Activated effector memory CD4-positive, alpha-beta T cell treated with anti-CD3 and anti-CD28 coated beads, Interleukin-2, amount 50 U/mL, for 16 hours (primary cell): ENCODE measurements at places on chromosomes 2 and 18.

DNA sequence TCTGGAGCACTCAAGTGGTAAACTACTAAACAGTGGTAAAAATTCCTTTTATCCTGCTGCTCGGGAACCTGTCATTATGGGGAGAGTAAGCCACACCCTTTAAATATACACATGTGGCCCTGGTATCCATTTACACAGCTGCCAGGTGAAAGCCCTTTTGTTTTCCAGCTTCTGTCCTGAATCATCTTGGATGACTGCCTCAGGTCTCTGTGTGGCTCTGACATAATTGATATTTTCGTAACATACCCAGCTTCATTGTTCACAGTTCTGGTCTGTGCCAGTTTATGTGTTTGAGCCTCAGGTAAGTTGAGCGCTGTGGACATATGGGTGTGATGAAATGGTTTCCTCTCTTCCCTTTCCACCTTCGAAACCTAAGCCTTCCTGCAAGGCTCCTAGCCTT is 15.7 kb upstream of the TTC39C start:
- no peak for DNase-seq

DNA sequence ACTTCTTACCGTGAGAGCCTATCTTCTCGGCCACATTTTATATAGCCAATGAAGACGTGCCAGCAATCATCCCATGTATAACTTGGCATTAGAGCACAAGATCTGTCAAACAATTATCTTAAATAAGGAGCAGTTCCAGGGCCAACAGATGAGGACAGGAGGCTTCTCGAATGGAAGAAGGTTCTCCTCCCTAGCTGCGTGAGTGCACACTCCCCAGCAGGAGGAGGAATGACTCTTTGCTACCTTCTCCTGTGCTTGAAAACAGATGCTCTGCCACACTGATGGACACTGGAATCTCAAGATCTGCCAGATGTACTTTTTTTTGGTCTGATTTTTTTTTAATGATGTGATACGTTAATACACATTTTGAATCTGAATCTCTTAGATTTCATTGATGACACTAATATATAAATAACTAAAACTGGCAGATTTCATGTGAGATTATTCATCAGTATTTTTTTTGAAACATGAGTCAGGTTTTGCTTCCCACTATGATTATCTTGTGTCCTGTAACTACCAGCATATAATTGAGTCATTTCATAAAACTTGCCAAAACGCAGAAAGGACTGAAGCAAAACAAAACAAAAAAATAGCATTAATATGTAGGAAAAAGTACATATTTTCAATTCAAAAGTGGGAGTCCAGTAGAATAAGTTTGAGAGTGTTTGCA is 626 bp upstream of the VIT start:
- no peak for DNase-seq

DNA sequence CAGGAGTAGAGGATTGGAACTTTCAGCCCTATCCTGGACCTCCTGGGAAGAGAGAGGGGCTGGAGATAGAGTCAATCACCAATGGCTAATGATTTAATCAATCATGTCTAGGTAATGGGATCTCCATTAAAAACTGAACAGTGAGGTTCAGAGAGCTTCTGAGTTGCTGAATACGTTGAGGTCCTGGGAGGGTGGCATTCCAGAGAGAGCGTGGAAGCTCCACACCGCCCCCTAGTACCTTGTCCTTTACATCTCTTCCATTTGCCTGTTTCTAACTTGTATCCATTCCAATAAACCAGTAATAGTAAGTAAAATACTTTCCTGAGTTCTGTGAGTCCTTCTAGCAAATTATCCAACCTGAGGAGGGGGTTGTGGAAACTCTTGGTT is 101.7 kb downstream of the B3GNT2 start:
- DNase-seq, result no peak

DNA sequence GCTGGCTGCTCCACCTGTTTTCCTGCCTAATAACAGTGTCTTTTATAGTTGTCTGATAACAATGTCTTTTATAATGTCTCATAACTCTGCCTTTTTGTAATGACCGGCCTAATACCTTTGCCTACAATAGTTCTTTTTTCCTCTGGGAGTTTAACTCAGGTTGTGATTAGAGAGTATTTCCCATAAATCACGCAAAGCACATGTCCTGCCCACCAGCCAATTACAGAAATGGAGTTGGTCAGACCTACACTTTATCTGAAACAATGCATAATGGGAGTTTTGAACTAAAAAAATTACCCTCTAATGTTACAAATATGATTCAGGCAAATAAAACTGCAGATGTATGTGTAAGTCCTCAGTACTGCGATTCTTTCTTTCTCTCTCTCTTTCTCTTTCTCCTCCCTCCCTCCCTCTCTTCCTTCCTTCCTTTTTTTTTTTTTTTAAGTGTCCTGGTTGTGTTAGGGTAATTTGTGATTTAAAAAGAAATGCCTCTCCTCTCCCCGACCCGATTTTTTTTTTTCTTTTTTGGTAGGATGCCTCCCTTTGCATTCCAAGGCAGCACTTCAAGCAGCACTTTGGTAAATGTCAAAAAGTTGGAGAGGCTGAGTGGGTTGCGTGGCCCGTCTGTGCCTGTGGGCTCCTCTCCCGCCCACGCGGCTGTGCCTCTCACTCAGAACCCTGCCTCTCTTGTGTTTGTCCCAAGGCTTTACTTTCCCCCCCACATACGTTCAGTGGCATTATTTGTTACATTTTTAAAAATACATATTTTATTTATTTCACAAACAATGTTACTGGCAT is 147.3 kb downstream of the AGAP1 start:
- no peak for DNase-seq

GRCh38 chr2:190481339-190481738 is 53.2 kb downstream of the NEMP2 start:
- no peak for DNase-seq

GRCh38 chr2:147789287-147789686 is 55.5 kb upstream of the ACVR2A start:
- DNase-seq, result no peak

GRCh38 chr2:10372203-10372861 is 69.6 kb downstream of the HPCAL1 start:
- no peak for DNase-seq

- no peak for DNase-seq
These were observed 7.7 kb downstream of the CIAO1 start for GRCh38 chr2:96273763-96274162.

DNA sequence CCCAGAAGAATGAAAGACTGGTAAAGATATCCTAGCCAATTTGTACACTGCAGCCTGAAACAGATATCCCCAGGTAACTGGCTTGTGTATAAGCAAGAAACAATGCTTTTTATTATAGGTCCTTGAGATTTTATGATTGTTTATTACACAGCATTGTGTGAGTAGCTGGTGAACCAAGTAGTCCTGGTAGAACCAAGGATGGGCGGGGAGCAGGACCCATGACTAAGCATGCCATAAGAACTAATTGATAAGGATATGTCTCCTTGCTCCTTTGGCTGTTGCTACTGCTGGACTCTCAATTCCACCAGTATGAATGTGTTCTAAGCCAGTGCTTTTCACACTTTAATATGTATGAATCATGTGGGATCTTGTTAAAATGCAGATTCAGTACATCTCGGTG is 12.3 kb upstream of the ALMS1 start:
- no peak for DNase-seq

DNA sequence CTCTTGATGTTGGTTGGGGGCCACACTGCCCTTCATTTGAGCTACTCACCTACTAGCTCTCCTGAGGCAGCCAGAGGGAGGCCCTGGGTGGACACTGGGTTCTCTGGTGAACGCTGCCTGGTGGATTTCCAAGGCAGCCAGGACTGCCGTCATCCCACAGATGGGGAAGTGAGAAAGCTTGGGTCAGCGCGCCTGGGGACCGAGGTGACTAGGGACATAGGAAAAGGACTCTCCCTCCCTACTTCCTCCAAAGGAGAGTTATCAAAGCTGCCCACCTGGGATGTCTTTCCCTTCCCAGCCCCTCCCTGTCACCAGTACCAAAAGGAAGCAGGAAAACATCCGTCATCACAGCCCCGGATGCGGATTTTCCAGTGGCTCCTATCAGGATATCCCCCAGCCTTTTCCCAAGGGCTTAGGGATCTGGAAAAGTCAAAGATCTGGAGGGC is 3.8 kb upstream of the SEMA4C start:
- DNase-seq, result no peak

DNA sequence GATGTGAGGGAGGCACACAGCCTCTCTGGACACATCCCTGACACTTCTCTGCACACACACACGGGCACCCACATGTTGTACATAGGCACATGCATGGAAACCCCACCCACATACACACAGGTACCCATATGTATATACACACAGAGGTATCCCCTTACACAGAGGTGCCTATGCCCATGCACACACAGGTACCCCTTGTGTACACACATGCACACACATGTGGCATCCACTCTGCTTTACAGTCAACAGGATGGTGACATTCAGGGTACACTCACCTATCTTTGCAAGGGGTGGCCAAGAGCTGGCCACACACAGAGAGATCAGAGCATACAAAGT is 59.5 kb downstream of the FAM168B start:
- DNase-seq, result no peak

GRCh38 chr18:47528343-47528742 is 276.9 kb upstream of the SKOR2 start:
- DNase-seq, result no peak

- DNase-seq, result no peak
These were observed 133.0 kb downstream of the CELF4 start for GRCh38 chr18:37432436-37433195.

GRCh38 chr2:227296671-227297405 is 28.2 kb upstream of the MFF start:
- DNase-seq, result no peak

- no peak for DNase-seq
These were observed 35.2 kb downstream of the RDH14 start for GRCh38 chr2:18525236-18525635.

GRCh38 chr2:46544581-46544980 is 65.2 kb downstream of the TMEM247 start:
- DNase-seq, result no peak

DNA sequence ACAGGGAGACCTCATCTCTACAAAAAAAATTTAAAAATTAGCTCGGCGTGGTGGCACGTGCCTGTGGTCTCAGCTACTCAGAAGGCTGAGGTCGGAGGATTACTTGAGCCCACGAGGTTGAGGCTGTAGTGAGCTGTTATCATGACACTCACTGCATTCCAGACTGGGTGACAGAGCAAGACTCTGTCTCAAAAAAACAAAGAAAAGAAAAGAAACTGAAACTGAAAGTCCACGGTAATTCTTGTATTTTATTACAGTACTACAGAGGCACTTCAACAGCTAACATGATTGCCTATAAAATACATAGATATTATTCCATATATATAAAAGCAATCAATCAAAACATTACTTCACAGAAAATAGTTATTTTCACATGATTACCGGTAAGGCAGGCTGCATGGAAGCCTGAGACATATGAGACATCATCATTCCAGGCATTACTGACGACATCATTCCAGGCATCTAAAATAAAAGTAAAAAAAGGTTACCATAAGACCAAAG is 23.1 kb downstream of the PRPF40A start:
- peak; percentile 79 for DNase-seq

DNA sequence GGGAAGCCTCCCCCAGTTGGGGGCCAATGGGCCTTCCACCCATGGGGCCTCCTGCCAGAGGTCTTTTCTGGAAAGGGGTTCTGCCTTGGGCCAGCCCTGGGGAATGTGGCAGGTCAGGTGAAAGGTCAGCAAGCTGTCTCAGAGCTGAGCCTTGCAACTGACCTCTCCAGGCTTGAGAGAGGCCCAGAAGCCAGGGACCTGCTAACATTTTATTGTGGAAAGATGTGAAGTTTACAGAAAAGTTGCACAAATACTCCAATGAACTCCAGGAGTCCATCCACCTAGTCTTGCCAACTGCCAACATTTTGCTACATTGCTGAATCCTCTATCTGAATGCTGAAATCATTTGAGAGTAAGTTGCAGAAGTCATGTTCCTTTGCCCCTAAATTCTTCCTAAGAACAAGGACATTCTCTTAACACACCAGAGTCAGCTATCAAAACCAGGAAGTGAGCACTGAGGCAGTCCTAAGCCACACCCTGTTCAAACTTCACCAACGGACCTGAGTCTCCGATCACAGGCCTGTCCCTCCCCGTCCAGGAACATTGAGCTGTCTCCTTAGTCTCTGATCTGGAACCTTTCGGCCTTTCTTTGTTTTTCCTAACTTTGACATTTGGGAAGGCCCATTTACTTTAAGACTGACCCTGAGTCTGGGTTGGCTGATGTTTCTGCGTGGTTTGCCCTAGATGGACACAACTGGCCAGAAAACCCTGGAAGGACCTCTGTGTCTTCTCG is 4.0 kb downstream of the SNORC start:
- no peak for DNase-seq

DNA sequence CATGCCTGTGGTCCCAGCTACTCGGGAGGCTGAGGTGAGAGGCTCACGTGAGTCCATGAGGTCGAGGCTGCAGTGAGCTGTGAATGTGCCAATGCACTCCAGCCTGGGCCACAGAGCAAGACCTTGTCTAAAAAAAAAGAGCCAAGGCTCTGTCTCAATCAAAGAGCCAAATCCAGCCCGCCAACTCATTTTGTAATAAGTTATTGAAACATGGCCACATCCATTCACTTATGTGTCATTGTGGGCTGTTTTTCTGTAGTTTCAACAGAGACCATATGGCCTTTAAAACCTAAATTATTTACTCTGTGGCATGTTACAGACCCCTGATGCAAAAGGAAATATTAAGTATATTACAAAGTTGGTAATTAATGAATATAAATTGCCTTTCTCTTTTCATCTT is 60.8 kb downstream of the GPR39 start:
- no peak for DNase-seq

DNA sequence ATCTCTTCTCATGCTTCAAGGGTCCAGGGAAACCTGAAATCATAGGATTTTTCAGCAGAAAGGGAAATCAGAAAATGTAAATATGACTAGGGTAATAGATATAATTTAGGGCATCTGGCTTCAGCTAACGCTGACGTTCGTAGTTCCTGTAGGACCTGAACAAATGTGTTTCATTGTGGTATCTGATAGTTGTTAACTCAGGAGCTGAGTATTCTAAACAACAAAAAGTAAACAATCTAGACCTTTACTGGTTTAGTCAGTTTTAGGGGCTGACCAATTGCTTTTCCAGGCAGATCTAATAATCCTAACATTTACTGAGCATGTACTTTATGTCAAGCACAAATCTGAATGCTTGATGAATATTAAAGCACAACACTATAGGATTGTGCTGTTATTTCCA is 114.8 kb downstream of the GALNT1 start:
- DNase-seq, result no peak
